ENCODE measurements at places on chromosomes 5 and 9. TPM values are rescaled to one million over a fixed set of nuclear protein-coding genes. Genes with fewer than 3 reads are reported as not detected.

Gene OMD
- 1.5 TPM for polyA plus RNA-seq

Gene SH3PXD2B
- polyA plus RNA-seq = 31.5 TPM

Gene FAM240B
- not detected for polyA plus RNA-seq

Gene DND1
- not detected for polyA plus RNA-seq

Gene LCN9
- not detected for polyA plus RNA-seq

Gene C9
- polyA plus RNA-seq = 0.50 TPM

Gene DDX4
- polyA plus RNA-seq = 0.10 TPM

Gene SHB
- 14.1 TPM for polyA plus RNA-seq

- DNase-seq = no peak
These were observed 81.4 kb downstream of the NSUN2 start for GRCh38 chr5:6551287-6551954.

DNA sequence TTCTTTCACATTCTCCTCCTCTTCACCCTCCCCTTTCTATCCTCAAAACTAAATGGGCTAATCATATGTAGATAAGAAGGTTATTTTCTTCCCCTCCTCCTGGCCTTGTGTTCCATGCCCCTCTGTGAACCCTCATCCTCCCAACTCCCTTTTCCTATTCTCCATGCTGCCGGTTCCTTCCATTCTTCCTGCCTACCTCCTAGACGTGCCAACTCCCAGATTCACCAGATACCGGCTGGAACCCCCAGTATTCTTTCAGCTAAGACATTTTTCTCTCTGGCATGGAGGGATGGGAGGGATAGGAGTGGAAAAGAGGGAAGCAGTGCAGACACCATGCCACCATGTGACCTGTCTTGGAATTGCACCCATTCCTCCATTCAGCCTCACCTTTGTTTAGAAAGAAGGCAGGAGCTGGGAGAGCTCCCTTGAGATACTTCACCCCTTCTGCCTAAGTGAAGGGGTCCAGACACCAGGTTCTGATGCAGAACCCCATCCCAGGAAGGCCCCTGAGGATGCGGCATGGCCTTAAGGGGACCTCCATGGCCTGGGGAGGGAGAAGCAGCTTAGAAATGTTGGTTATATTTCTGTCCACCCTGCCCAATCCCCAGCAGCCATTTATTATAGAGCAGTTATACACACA lies 4.8 kb downstream of the DNAJB5 start:
- no peak for DNase-seq

DNA sequence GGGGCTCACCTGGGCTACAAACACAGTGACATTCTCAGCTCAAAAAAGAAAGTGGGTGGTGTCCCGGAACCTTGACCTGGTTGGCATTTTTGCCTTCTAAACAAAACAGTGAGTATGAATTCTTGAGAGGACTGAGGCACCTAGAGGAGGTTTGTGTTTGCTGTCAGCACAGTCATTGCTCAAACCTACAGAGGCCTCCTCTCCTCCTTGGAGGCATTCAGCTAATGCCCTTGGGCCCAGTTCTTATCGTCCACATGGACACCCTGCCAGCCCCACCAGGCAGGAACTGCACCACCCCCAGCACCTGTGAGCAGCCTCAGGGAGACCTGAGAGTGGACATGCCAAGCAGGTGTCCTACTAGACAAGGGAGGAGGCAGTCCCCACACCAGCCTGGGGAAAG lies 156.7 kb downstream of the SYK start:
- DNase-seq = no peak

DNA sequence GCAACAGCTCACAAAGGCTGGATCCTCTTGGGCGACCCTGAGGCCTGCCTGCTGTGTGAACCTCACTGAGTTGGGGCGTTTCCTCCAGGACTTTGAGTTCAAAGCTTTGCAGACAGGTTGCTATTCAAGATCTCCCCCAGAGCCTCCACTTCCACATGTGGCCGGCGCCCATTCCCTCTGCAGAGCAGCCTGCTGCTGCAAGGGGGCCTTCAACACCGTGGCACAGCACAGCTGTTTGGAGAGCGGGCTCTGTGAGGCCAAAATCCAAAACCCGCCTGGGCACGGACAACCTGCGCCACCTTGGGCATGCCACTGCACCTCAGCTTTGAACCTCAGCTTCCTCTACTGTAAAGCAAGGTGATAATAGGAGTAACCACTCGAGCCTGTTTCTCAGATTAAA lies 160.3 kb downstream of the DAB2IP start:
- no peak for DNase-seq

GRCh38 chr5:150158170-150158949 lies 2.7 kb upstream of the PDGFRB start:
- no peak for DNase-seq

DNA sequence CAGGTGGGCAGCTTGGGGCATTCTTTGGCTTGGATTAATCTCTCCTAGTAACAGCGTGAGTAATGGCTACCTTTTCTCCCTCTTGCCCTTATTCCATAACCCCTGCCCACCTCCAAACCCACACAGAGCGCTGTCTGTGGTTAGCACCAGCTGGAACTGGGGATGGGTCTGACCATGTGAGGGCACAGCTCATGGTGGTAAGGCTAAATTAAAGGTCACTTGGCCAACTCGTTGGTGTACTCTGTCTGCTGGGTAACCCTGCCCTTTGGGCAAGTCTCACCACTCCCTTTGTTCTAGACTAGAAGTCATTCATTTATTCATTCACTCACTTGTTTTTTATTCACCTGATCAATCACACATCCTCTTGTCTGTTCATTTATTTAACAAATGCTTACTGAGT lies 27.8 kb downstream of the PPARGC1B start:
- no peak for DNase-seq

- no peak for DNase-seq
These were observed 21.6 kb downstream of the BHMT start for GRCh38 chr5:79133121-79133656.

DNA sequence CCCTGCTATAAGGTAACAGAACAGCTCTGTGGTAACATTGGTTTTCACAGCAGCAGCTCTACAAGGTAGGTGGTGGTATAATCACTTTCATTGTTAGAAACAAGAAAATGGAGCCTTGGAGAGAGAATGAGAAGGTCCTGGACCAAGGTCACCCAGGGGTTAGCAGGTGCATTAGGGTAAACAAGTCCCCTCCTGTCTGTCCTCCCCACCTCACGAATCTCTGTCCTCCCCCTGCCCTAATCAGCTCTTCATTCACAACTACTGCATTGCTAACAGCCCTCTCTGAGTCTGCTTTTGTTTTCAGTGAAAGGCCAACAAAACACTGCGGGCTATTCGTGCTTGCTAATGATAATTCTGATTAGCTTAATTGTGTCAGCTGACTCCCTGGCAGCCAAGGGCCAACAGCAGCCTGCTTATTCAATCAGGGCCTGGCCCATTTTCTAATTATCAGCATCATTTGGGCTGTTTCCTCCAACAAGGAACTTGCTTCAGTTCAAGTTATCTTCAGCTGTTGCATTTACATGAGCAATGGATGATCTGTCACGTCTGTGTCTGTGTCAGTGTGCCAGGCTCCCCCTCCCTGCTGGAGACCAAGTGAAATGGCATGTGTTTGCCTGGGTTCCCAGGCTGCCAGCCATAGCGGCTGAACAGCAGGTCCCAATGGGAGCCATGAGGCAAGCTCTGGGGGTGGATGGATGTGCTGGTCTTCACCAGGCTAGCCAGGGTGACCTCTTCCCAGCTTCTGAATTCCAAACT lies 56.7 kb upstream of the EQTN start:
- DNase-seq = no peak

DNA sequence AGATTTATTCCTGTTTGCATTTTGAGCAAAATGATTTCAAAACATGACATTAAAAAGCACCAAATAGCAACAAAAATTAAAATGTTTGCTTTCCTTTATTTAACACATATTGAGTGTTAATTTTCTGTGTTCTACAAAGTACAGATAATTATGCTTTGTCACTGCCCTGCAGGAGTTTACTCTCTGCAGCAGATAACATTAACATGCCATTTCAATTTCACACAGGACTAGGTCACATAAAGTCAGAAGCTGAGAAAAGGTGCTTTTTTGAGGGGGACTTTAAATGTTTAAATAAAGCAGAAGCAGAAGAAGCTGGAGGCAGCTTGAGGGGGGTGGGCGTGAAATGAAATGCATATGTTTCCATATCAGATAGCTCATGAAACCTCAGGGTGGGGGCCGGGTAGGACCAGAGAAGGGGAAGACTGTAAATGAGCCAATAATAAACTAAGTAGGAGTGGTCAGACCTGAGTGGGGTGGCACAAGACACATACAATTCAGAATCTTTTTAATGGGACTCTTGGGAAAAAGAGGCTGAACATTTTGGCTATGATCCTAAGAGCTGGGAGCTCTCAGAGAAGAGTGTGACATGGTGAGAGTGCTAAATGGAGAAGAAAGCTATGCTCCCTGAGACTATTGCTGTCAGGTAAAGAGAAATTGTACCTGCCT lies 387.5 kb downstream of the FAM170A start:
- DNase-seq = no peak

DNA sequence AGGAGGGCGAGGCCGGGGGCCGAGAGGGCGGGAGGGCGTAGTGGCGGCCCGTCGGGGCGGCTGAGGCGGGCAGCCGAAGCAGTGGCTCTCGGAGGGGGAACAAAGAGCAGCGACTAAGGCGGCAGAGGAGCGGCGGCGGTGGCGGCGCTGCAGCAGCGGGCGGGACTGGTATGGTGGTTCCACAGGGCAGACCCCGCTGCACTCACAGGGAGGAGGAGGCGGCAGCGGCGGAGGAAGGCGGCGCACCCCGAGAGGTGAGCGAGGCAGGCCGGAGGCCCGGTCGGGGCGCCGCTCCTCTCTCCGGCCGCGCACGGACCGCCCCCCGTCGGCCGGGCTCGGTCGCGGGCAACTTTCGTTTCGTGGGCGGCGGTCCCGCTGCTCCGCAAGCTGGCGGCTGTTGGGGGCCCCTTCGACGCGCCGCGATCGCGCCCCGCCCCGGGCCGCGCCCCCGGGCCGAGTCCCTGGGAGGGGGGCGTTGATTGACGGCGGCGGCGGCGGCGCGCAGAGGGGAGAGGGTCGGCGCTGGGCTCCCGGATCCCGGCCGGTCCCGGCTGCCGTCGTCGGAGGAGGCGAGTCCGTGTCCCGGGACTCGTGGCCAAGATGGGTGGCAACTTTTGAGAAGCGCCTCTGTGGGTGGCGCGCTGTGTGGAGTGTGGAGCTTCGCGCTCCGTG lies 467 bp downstream of the CNOT6 start:
- no peak for DNase-seq

DNA sequence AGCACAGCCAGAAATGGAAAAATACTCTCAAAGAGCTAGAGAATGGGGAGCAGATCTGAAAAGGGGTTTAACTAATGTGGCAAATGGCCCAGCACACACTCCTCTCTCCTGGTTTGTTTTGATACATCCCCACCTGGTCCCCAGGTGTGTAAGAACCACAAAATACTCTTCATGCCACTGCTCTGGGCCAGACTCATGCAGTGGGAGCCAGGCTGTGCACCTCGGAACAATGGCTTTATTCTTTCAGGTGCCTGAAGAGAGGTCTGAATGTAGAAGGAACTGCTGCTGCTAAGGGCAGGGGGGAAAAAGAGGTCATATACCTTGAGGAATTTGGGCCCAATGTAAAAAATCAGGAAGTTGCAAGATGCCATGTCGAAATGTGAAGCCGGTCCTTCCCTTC lies 123.9 kb upstream of the ADAMTSL1 start:
- no peak for DNase-seq

GRCh38 chr9:108333530-108333983 lies 522.2 kb downstream of the ACTL7B start:
- DNase-seq = no peak

GRCh38 chr5:98791001-98791519 lies 17.6 kb downstream of the RGMB start:
- DNase-seq = no peak
